ENCODE measurements at places on chromosomes 12 and 14. TPM values are rescaled to one million over a fixed set of nuclear protein-coding genes. Genes with fewer than 3 reads are reported as not detected.

DNA sequence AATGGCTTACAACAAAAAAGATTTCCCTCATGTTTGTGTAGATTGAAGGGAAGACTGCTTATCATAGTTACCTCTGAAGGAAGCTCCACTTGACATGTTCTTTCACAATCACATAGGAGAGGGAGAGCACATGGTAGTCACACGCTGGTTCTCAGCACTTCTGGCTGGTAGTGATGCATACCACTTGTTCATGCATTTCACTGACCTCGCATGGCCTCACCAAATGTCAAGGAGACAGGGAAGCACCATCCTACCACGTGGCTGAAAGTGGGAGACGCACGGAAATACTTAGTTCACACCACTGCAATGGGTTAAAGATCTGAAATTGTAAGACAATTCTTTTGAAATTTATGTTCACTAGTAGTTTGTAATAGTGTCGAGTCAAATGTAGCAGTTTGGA lies 74.0 kb downstream of the PDE3A start:
- DNase-seq, result no peak
- peaks cover 2% of the 10 kb centered on the region for H3K4me1 ChIP-seq
- no peak overlapping the region for H3K27ac ChIP-seq
- H3K36me3 ChIP-seq, result no peaks in the 10 kb centered on the region
- H3K4me3 ChIP-seq, result no peak overlapping the region

DNA sequence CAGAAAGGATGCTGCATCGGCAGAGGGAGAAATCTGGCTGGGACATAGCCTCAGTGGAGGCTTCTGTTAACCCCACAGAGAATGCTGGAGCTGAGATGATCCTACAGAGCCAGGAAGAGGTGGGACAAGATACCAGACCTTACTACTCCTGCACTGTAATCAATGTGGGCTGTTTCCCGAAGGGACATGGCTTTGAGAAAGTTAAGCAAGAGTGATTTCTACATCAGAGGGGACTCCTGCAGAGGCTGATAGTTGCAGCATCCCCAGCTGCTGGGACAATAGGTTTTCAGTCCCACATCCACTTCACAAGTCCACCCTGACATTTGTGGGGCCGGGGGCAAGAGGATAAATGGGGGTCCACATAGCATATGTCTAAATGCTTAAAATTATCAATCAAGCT lies 22.5 kb upstream of the CMKLR1 start:
- DNase-seq, result no peak
- no peak overlapping the region for H3K4me3 ChIP-seq
- no peaks in the 10 kb centered on the region for H3K4me1 ChIP-seq
- no peaks in the 10 kb centered on the region for H3K27me3 ChIP-seq

DNA sequence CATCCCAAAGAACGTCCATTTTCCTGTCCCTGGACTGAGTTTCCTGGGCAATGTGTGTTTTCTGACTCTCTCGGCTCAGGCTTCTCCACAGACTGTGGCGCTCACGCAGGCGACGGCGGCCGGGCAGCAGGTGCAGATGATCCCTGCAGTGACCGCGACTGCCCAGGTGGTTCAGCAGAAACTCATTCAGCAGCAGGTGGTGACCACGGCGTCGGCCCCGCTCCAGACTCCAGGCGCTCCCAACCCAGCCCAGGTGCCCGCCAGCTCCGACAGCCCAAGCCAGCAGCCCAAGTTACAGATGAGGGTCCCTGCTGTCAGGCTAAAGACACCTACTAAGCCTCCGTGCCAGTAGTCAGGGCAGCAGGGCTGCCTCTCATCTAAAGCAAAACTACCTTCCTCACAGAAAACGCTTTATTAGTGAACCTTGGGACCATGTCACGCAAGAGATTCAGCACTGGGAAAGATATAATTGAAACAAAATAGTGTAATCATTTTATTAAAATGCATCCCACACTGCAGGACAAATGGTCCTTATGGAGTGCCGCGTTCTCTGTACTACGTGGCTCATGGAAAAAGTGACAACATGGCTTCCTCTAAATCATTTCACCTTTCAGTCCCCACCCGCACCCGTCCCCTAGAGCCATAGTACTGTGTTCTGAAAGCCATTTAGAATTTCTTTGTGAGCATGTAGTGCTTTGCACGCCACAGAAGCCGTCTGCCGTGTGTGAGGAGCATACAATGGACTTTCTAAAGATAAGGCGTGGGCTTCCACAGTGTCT lies 66.6 kb downstream of the DDX51 start:
- H3K27me3 ChIP-seq, result no peaks in the 10 kb centered on the region
- H3K36me3 ChIP-seq, result peaks cover 60% of the 10 kb centered on the region
- no peak for DNase-seq
- H3K4me1 ChIP-seq, result peaks cover 13% of the 10 kb centered on the region
- H3K27ac ChIP-seq, result peak overlapping the region; percentile 19

DNA sequence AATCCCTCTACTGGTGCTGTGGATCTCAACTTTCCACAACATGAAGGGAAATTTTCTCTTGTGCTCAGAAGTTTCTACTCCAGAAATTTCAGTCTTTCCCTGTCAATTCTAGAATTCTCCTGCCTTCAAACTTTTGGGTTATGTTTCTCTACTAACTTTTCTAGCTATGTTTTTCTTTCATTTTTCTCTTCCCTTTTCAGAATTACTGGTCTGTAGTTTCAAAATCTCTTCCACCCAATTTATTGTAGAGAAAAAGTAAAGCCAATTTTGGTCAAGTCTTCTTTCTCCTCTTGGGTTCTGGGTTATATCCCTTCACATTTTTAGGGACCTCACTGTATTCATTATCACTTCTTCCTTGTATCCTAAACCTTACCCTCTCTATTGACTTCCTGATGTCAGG lies 18.9 kb downstream of the CNTN1 start:
- DNase-seq, result no peak
- H3K27me3 ChIP-seq, result no peaks in the 10 kb centered on the region
- H3K36me3 ChIP-seq, result peaks cover 4% of the 10 kb centered on the region
- no peaks in the 10 kb centered on the region for H3K4me1 ChIP-seq
- no peak overlapping the region for H3K27ac ChIP-seq

DNA sequence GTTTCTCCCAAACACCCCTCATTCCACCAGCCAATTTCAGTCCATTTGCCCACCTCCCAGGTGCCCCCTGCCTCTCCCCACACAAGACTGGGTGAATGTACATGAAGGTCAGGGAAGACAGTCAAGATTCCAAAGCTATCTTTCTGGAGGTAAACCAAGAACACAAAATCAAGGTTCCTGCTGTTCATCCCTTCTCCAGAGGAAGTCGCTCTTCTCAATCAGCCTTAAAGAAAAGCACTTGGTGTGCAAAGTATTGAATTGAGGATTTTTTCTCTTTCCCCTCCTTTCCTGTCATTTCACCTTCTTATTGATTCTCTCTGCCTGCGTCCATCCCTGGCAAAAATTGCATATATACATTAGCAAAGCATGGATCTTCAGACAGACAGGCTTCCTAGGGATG lies 4.5 kb downstream of the GRIN2B start:
- no peak overlapping the region for H3K4me3 ChIP-seq
- no peak for DNase-seq
- no peaks in the 10 kb centered on the region for H3K36me3 ChIP-seq

- peaks cover 18% of the 10 kb centered on the region for H3K36me3 ChIP-seq
- H3K4me1 ChIP-seq, result no peaks in the 10 kb centered on the region
- H3K27me3 ChIP-seq, result no peaks in the 10 kb centered on the region
- DNase-seq, result no peak
Measured at GRCh38 chr14:76163668-76164363, 12.1 kb downstream of the GPATCH2L start.

DNA sequence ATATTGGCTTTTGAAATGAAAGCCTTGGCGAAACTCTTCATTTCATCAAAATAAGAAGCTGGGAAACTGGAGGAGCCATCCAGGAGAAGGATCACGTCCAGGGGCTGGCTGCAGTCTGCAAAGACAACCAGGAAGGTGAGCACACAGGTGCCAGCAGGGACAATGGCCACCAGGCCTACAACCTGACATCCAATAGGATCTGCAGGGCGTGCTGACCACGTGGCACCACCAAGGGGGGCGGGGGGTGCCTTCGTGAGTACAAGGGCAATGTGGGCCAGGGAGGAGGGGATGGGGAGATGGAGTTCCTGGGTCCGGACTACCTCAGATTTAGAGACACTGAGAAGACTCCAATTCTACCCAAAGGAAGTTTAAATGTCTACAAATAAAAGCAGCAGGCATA lies 71.7 kb upstream of the ANO2 start:
- no peak overlapping the region for H3K27ac ChIP-seq
- H3K36me3 ChIP-seq, result peaks cover 3% of the 10 kb centered on the region
- H3K27me3 ChIP-seq, result no peaks in the 10 kb centered on the region
- H3K4me3 ChIP-seq, result no peak overlapping the region
- DNase-seq, result no peak

GRCh38 chr14:95255487-95255886 lies 64.2 kb downstream of the CLMN start:
- H3K36me3 ChIP-seq, result peaks cover 2% of the 10 kb centered on the region
- DNase-seq, result no peak
- H3K4me3 ChIP-seq, result no peak overlapping the region
- no peak overlapping the region for H3K27ac ChIP-seq
- H3K27me3 ChIP-seq, result no peaks in the 10 kb centered on the region
- peaks cover 49% of the 10 kb centered on the region for H3K4me1 ChIP-seq

- no peak overlapping the region for H3K27ac ChIP-seq
- H3K36me3 ChIP-seq, result no peaks in the 10 kb centered on the region
- no peaks in the 10 kb centered on the region for H3K27me3 ChIP-seq
- no peaks in the 10 kb centered on the region for H3K4me1 ChIP-seq
Measured at GRCh38 chr14:61041704-61042103, 60.7 kb downstream of the SLC38A6 start.

- peaks cover 7% of the 10 kb centered on the region for H3K27me3 ChIP-seq
- peaks cover 10% of the 10 kb centered on the region for H3K36me3 ChIP-seq
- H3K4me1 ChIP-seq, result peaks cover 35% of the 10 kb centered on the region
- DNase-seq, result no peak
Measured at GRCh38 chr12:116709768-116710167, 28.1 kb downstream of the SPRING1 start.

GRCh38 chr14:53842938-53843337 lies 113.7 kb downstream of the BMP4 start:
- no peaks in the 10 kb centered on the region for H3K4me1 ChIP-seq
- no peaks in the 10 kb centered on the region for H3K36me3 ChIP-seq
- H3K27me3 ChIP-seq, result no peaks in the 10 kb centered on the region
- no peak overlapping the region for H3K4me3 ChIP-seq
- no peak overlapping the region for H3K27ac ChIP-seq

- H3K27ac ChIP-seq, result no peak overlapping the region
- DNase-seq, result no peak
- H3K4me3 ChIP-seq, result no peak overlapping the region
- H3K27me3 ChIP-seq, result no peaks in the 10 kb centered on the region
- H3K4me1 ChIP-seq, result peaks cover 16% of the 10 kb centered on the region
Measured at GRCh38 chr12:56317675-56318074, 1.9 kb upstream of the CNPY2 start.

DNA sequence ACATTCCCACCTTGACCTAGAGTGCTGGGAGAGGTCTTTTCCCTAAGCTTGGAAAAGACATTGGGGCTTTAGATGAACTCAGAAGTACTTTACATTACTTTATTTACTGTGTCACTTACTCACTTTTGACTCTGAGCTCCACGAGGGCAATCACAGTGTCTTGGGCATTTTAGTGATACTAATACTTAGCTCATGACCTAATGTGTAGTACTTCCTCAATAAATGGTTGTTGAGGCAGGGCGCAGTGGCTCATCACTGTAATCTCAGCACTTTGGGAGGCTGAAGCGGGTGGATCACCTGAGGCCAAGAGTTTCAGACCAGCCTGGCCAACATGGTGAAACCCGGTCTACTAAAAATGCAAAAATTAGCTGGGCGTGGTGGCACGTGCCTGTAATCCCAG lies 19.8 kb upstream of the SNAPC1 start:
- H3K36me3 ChIP-seq, result peaks cover 40% of the 10 kb centered on the region
- H3K4me3 ChIP-seq, result no peak overlapping the region
- DNase-seq, result no peak
- H3K27ac ChIP-seq, result no peak overlapping the region
- no peaks in the 10 kb centered on the region for H3K27me3 ChIP-seq
- no peaks in the 10 kb centered on the region for H3K4me1 ChIP-seq

DNA sequence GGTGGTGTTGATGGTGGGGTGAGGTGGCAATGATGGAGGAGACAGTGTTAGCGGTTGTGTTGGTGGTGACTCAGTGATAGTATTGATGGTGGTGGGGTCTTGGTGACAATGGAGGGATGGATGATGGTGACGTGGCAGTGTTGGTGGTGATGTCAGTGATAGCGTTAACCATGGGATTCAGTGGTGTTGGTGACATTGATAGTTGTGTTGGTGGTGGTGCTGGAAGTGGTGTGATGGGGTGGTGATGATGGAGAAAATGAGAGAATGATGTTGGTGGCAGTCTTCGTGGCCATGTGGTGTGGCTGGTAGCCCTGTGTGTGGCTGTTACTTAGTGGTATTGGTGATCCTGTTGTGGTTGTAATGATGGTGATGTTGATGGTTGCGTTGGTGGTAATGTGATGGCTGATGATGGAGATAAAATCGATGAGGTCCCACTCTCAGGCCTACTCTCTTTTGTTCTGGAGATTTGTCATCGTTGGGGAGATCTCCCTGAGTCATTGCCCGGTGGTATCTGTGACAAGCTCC lies 2.6 kb downstream of the DTX1 start:
- DNase-seq, result no peak
- peaks cover 36% of the 10 kb centered on the region for H3K36me3 ChIP-seq
- H3K4me1 ChIP-seq, result peaks cover 52% of the 10 kb centered on the region
- no peaks in the 10 kb centered on the region for H3K27me3 ChIP-seq
- no peak overlapping the region for H3K27ac ChIP-seq

DNA sequence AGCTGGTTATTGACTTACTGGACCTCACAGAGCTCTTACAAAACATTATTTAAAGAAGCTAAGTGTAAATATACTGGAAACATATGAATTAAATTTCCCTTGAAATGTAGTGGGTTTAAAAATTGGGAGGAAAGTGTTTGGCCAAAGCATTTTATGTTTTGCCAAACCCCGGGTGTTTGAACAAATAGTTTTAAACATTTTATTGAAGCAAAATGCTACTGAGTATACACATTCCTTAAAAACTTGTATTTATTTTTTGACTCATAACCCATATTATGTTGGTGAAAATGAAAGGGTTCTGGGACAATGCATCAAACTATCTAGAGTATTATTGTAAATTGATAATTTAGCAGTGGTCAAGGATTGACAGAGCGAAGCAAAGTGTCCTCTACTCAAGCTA lies 1048.5 kb downstream of the SLC6A15 start:
- H3K27me3 ChIP-seq, result no peaks in the 10 kb centered on the region
- no peak for DNase-seq
- H3K36me3 ChIP-seq, result no peaks in the 10 kb centered on the region
- H3K4me1 ChIP-seq, result no peaks in the 10 kb centered on the region

The NXPH4 gene
- total RNA-seq, result 12.0 TPM

The HRK gene
- 2.8 TPM for total RNA-seq

The PMEL gene
- total RNA-seq, result 0.79 TPM

The TPCN1 gene
- total RNA-seq, result 25.1 TPM

The NRL gene
- total RNA-seq, result 2.4 TPM

The BIN2 gene
- total RNA-seq, result 7.2 TPM

The ART4 gene
- 0.17 TPM for total RNA-seq
